Smooth muscle cell of the brain vasculature (primary cell): ENCODE measurements at places on chromosomes 12 and 14.

GRCh38 chr14:102211240-102211639 is 71.5 kb downstream of the WDR20 start:
- no peak for DNase-seq

DNA sequence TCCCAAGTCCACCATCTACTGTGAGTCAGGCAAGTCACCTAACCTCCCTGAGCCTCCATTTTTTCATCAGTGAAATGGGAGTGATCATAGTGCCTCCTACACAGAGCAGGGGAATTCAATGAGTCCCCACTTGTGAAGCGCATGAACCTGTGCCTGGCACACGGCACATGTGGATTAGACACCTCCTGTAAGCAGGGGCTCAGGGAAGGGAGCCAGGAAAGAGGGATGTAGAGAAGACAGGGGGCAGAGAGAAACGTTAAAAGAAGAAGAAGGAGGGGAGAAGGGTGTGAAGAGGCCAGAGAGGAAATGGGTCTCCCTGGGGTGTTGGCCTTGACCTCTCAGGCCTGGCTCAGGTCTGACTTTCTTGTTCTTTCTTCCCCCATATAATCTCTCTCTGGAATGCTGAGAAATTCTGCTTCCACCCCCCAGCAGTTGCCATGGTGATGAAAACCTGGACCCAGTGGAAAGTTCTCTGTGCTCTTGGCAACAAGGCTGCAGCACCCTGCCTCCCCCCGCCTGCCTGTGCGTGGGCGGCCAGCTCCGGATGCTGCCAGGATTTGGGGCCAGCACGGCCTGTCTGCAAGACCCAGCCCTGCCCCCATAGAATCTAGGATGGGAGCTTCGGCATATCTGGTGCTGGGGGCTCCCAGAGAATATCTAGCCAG is 94.5 kb downstream of the CALM1 start:
- DNase-seq = no peak

DNA sequence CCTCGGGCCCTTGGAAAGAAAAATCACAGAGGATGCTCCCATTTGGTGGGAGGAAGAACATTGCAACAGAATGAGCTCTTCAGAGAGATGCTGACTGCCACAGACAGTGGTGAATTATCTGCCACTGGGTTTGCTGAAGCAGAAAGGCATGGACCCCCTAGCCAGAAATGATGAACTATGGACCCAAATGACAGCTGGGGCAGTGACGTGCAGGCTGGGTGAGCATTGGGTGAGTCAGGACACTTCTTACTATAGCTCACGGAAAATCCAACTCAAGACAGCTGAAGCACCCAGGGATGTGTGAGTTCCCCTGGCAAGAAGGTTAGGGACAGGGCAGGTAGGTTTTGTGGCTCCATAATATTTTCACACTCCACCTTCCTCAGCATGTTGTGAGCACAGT is 993.2 kb downstream of the BCL11B start:
- DNase-seq = no peak

DNA sequence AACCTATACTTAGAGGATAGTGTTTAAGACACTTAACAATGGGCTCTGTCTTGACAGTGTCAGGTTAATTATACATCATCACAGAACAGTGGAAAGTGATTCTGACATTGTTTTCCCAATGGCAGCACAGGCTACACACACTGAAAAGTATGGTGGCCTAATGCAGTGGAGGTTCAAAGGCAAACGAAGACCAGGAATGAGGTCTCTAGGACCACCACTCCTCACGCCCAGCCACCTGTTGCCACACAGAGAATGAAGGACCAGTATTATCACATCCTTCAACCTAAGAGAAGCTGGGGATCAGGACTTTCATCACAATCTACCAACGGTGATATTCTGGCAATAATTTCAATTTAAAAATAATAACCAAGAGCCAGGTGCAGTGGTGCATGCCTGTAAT is 34.5 kb upstream of the CDK2AP1 start:
- DNase-seq = no peak

DNA sequence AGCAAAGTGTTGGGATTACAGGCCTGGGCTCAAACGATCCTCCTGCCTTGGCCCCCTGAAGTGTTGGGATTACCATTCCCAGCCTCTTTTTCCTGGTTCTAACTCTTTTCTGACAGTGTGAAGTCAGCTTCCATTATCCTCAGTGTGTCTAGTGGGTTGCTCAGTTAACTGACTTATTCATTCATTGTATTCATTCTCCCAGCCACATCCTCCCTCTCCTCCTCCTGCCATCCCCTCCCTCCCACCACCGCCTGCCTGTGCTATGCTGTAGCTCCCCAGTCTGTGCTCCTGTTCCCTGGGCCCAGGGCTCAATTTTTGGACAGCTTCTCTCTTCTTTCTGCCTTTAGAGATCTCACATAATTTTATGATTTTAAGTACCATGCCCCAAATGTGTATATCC is 19.4 kb downstream of the ATP6V0A2 start:
- DNase-seq = no peak

DNA sequence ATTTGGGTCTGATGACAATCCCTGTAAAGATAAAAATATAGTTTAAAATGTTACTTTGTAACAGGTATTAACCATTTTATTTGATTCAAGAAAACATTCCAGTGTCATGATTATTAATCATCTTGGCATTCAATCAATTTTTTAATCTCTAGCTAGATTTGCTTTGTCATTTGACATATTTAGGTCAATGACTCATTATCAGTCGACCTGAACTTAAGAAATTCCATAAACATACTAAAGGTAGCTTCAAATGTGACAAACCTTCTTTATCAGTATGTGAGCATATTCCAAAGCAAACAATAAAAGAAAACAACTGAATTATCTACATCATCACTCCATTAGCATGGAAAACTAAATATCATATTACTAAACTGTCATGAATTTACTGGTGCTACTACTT is 50.8 kb upstream of the CDKL1 start:
- no peak for DNase-seq

- no peak for DNase-seq
These were observed at the start of gene NT5DC3 for GRCh38 chr12:103840876-103841689. Gene NT5DC3 (minus strand): TSS chr12:103841234. CDS start chr12:103841156, 78 bp downstream.

DNA sequence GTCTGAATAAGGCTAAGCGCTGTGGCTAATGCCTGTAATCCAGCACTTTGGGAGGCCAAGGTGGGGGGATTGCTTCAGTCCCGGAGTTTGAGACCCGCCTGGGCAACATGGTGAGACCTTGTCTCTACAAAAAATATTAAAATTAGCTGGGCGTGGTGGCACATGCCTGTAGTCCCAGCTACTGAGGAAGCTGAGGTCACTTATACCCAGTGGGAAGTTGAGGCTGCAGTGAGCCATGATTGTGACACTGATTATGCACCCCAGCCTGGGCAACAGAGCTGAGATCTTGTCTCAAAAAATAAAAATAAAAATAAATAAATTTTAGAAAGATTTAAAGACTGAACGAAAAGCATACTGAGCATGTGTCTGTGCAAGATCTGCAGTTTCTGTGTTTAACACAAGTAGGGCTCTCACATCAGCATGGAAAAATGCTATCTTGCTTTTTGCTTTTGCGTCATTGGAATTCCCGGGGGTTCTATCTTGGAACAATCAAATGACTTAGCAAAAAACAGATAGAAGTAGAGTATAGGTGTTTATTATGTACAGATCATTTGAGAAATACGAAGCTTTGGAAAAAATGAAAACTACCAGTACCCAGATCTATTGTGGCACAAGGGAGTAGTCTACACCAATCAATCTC is 161.9 kb downstream of the CAPZA3 start:
- no peak for DNase-seq

DNA sequence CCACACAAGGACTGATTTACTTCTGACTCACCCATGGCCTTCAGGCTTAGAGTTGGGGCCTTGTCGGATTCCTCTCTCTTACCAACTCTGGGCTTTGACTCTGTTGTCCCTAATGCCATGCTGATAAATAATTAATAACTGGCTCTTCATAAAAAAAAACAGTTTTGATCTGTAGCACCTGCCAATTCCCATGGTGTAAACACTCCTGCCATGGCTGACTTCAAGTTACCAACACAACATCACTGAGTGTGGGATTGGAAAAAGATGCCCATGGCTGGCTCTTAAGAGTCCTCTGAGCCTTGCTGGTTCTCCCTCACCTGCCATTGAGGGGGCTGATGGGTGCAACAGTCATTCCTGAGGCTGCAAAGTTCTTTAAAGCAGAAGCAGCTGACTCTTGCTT is 104.8 kb downstream of the KIF26A start:
- no peak for DNase-seq

- DNase-seq = no peak
These were observed 25.1 kb downstream of the UBR7 start for GRCh38 chr14:93232159-93232558.

DNA sequence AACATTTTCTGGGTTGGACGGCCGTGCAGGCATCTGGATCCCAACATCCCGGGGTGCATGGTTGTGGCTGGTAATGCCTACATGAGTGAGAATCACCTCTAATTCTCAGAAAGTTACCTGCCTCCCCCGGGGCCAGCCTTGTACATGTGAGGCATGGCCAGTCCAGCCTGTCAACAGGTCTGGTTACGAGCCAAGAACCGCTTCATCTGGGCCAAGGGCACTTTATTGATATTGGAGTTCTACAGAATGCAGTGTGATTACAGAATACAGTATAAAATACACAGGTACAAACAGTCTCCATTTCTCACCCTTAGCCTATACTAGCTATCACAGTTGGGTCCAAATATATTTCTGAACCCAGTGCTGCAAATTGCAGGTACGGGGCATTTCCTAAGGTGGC is 84.9 kb upstream of the EVL start:
- no peak for DNase-seq

DNA sequence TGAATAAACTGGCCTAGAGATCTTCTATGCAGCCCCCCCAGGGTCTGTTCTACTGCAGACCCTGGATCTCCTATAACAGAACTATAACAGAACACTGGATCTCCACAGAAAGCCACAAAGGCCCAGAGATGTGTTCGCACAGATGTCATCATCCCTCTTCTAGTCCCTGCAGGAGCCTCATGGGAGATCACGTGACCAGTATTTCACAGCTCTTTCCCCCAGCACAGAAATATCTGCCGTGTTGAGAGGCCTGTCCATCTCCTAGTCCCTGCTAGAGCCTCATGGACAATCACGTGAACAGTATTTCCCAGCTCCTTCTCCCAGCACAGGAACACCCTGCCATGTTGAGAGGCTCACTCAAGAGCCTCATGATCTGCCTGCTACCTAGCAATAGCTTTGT is 331.7 kb downstream of the NRXN3 start:
- DNase-seq = no peak

DNA sequence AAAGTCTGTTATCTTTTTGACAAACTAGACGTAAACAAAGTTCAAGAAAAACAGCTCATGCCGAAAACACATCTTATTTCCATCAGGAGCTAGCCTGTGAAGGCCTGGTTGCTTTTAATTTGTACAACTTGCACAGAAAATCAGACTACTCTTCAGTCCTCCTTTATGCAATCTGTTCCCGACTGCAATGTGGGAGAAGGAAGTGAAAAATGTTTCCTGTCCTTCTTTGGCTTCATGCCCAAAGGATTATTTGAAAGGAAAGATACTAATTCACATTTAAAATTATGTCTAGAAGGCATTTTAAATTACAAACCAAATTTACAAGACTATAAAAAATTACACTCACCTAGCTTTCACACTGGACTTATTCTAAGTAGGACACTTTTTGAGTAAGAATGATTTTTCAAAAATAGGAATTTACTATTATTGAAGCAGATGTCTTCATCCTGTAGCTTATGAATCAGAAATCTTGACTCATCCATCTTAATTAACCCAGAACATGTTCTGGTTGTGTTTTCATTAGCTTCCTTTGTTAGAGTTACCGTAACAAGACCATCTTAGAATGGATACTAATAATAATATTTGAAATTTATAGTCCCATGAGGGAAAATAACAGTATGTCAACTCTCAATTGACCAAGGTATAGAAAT is 272.6 kb downstream of the PRKD1 start:
- no peak for DNase-seq

DNA sequence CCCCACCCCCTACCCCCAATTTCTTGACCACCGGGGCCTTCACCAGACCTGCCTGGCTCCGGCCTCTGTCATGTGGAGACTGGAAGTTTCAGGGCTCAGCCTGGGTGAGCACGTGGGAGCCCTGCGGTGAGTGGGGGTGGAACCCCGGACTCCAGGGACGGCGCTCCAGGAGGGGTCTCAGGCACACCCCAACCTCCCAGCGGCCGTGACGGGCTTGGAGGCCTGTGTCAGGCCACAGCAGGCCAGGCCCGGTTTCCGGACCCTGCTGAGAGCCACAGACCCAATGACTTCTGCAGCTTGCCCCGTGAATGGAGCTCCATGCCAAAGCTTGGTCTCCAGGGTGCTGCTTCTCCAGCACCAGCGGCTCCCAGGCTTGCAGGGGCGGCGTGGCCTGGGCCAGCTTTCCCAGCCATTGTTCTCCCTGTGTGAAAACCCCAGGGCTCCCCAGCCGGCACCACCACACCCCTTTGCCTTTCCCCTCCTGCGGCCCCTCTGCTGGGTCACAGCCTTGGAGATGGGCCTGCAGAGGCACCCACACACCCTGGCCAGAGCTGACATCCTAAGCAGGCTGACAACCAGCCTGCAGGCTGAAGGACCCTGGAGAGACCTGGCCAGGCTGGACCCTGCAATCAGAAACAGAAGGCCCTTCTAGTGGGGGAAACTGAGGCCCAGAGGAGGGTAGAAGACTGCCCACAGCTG is 186.2 kb upstream of the C14orf180 start:
- DNase-seq = no peak

- no peak for DNase-seq
These were observed 38.9 kb downstream of the SERPINA3 start for GRCh38 chr14:94650806-94651805.

DNA sequence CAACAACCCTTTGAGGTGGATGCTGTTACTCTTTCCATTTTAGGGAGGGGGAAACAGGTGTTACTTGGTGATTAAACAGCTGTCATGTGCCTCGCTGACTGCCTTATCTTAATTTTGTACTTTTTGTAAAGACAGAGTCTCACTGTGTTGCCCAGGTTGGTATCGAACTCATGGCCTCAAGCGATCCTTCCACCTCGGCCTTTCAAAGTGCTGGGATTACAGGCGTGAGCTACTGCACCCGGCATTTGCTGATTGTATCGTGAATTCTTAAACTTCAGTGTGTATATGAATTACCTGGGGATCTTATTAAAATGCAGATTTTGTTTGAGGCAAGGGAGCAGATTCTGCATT is 659 bp downstream of the PSMD9 start:
- no peak for DNase-seq

GRCh38 chr14:95092723-95093122 is 64.6 kb downstream of the DICER1 start:
- DNase-seq = no peak

DNA sequence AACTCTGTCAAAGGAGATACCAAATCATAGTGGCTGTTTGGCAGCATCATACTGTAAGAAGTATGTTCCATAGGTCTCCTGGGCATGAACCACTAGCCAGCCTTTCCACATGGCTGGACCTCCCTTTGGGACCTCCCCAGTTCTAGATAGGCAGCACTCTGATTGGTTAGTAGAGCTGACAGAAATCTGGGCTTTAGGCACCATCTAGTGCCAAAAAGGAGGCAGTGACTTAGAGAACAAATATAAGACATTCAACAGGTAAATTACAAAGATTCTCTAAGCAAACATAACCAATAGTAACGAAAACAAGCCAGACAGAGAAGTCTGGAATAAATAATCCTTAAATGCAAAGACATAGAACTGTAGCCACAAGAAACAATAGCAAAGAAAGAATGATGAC is 148.0 kb upstream of the PDE3A start:
- DNase-seq = no peak
